ENCODE measurements at places on chromosomes 7 and 10.

GRCh38 chr10:120953897-120954296 lies 102.7 kb downstream of the WDR11 start:
- H3K36me3 ChIP-seq = no peaks in the 10 kb centered on the region
- H3K4me1 ChIP-seq = peaks cover 6% of the 10 kb centered on the region
- peaks cover 14% of the 10 kb centered on the region for H3K27me3 ChIP-seq

GRCh38 chr7:149664176-149664575 lies 109.2 kb downstream of the ZNF467 start:
- no peaks in the 10 kb centered on the region for H3K4me1 ChIP-seq
- peaks cover 6% of the 10 kb centered on the region for H3K27me3 ChIP-seq

DNA sequence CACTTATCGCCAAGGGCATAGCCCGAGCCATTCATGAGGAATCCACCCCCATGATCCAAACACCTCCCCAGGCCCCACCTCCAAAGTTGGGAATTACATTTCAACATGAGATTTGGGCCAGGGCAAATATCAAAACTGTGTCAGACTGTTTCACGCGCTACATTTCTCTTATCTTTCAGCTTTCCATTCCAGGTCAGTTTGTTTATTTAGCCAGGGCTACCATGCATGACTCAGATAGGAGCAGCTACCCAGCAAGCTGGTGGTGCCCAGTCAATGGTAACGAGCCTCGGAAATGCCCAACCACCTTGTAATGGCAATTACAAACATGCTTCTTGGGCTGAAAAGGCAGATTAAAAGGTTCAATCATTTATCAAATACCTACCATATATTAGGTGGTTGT lies 43.6 kb upstream of the BAMBI start:
- no peak for ATAC-seq
- no peaks in the 10 kb centered on the region for H3K4me1 ChIP-seq
- no peaks in the 10 kb centered on the region for H3K36me3 ChIP-seq
- no peak overlapping the region for H3K4me3 ChIP-seq
- H3K27me3 ChIP-seq = peaks cover 6% of the 10 kb centered on the region

GRCh38 chr7:64515781-64516180 lies 47.1 kb downstream of the ZNF680 start:
- H3K4me3 ChIP-seq = no peak overlapping the region
- no peaks in the 10 kb centered on the region for H3K27me3 ChIP-seq
- peak overlapping the region; percentile 34 for H3K27ac ChIP-seq
- H3K4me1 ChIP-seq = no peaks in the 10 kb centered on the region

DNA sequence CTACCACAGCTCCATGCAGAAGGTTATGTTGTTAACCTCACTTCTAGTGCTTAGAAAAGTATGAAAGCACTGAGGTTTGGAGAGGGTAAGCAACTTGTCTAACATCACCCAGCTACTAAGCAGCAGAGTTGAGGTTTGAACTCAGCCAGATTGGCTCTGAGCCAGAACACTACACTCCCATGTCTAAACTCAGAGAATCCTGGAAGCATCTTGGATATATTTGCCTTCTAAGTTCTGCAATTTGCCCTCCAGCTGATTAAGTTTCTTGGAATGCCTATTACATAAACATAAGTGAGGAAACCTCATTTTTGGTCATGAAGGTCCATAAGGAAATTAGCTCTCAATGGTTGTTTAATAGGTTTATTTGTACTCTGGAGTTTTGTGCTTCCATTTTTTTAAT lies 78.1 kb upstream of the PHYHIPL start:
- no peaks in the 10 kb centered on the region for H3K4me1 ChIP-seq
- H3K36me3 ChIP-seq = no peaks in the 10 kb centered on the region
- peak overlapping the region; percentile 32 for H3K27ac ChIP-seq
- no peaks in the 10 kb centered on the region for H3K27me3 ChIP-seq
- no peak overlapping the region for H3K4me3 ChIP-seq

DNA sequence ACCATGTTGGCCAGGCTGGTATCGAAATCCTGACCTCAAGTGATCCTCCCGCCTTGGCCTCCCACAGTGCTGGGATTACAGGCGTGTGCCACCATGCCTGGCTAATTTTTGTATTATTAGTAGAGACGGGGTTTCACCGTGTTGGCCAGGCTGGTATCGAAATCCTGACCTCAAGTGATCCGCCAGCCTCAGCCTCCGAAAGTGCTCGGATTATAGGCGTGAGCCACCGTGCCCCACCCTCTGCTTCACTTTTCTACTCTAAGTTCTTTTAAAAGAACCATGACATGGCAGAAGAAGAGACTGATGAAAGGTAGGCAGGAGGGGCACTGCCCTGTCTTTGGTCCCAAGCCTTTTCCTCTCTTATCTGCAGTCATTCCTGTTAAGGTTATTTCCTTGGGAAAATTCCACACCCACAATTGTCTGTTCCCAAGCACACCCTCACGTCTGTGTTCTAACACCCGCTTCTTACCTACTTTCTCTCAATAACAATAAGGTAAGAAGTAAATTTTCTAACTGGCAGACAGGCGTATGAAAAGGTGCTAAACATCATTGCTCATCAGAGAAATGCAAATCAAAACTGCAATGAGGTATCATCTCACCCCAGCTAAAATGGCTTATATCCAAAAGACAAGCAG lies 291.7 kb downstream of the DPP6 start:
- H3K36me3 ChIP-seq = no peaks in the 10 kb centered on the region
- H3K27me3 ChIP-seq = no peaks in the 10 kb centered on the region
- H3K4me3 ChIP-seq = no peak overlapping the region
- no peak for ATAC-seq

DNA sequence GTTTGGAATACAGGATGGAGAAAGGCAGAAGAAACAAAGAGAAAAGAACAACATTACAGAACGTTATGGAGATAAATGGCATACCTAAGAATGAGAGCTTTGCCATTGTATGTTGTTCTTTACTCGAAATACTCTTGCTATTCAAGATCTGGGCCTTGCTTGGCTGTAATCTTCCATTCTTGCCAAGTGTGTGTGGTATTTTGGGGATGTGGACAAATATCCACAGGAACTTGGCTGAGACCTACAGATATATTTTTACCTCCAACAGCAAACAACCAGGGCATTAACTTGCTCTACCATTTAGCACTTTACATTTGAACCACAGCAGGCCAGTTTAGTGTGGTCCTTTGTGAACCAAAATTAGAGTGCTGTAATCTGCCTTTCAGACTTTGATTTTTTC lies 76.3 kb downstream of the DKK1 start:
- no peaks in the 10 kb centered on the region for H3K27me3 ChIP-seq
- no peaks in the 10 kb centered on the region for H3K4me1 ChIP-seq
- H3K36me3 ChIP-seq = no peaks in the 10 kb centered on the region
- H3K4me3 ChIP-seq = no peak overlapping the region

DNA sequence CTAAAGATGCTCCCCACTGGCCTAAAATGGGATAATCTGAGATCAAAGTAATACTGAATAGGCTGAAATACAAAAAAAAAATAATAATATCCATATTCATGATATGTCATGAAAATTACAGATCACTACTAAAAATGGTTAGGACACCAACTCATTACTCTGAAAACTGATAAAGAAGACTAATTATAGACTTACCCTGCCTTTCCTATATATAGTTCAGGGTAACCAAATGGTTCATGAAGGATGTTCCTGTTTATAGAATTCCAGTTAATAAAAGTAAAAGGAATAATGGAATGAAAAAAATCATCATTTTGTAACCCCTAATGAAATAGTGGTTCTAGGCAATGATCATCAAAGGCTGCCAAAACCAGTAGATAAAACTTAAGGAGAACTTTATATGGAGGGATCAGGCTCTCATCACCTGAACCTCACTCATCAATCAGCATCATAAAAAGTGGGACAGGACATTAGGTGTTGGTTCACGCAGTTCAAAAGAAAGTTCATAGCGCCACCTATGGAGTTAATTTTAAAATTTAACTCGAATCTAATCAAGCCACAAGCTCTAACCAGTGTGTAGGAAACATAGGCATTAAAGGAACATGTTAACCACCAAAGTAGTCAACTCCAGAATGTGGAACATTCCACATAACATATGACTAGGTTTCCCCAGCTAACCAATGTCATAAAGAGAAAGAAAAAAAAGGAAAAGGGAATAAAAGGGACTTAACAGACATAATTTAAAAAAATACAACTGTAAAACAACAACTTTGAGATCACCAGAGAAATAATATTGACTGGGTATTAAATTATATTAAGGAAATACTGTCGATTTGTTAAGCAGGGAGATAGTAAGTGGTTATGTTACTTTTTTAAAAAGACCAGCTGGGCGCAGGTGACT lies 35.7 kb downstream of the P4HA1 start:
- no peaks in the 10 kb centered on the region for H3K4me1 ChIP-seq
- peaks cover 61% of the 10 kb centered on the region for H3K36me3 ChIP-seq
- no peak for ATAC-seq
- no peak overlapping the region for H3K4me3 ChIP-seq

DNA sequence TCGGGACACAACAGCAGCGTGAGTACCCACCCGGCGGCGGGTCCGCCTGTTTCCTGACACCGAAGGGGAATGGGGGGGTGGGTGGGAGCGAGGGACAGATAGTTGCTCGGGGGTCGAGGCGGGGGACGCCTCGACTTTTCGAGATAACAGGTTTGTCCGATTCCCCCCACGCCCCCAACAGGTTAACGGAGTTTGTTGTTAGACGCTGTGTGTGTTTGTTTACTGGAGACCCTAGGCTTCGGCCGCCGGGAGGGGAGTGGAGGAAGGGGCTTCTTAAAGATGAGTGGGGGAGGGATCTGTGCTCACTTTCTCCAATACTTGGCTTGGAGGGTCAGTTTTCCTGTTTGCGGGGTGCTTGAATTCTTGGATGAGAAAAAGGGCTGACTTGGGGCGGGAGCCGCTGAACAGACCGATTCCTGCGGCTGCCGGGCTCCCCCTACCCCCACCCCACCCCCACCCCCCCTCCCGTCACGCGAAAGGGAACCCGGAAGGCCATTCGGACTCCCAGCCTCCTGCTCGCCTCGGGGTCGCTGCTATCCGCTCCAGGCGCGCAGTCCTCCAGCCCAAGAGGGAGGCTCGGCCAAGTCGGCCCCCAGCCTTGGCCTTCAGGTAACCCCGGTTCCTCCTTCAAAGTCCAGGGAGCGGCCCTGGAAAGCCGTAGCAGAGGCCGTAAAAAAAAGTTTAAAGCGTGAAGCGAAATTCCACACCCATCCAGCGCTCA lies 1.0 kb downstream of the SORCS3 start:
- H3K36me3 ChIP-seq = no peaks in the 10 kb centered on the region
- H3K27ac ChIP-seq = no peak overlapping the region
- ATAC-seq = no peak
- peak overlapping the region; percentile 47 for H3K4me3 ChIP-seq

DNA sequence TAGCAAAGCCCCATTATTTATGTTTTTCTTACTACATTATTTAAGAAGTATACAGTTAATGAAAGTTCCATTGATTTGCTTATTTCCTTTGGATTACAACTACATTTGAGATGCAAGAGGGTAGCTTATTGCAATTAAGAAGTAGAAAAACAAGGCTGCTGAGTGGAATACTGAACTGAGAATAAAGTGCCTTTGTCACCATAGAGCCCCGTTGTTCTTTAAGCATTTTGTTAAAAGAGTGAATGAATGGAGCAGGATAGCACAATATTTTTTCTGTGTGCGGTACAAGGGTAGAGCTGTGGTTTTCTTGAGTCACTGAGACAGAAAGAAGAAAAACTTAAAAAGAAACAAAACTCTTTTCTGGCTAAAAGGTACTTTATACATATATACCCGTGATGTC lies 45.6 kb downstream of the ZNF277 start:
- no peak overlapping the region for H3K27ac ChIP-seq
- ATAC-seq = no peak
- H3K4me1 ChIP-seq = no peaks in the 10 kb centered on the region

- H3K36me3 ChIP-seq = no peaks in the 10 kb centered on the region
- no peak for ATAC-seq
- no peaks in the 10 kb centered on the region for H3K27me3 ChIP-seq
Measured at GRCh38 chr10:103975169-103975568, 8.2 kb downstream of the SLK start.
